Heart left ventricle (tissue), 16 donors: ENCODE measurements at places on chromosomes 11 and 22. TPM values are rescaled to one million over a fixed set of nuclear protein-coding genes. Genes with fewer than 3 reads are reported as not detected.
A peak's percentile ranks its signal among the peaks of the same experiment; 100 is the strongest.

GRCh38 chr11:93783765-93784144 is 327 bp upstream of the MED17 start:
- H3K27me3 ChIP-seq = no peaks in the 10 kb centered on the region
- peak overlapping the region; percentile 78 for H3K4me3 ChIP-seq
- H3K4me1 ChIP-seq = peaks cover 35% of the 10 kb centered on the region
- peak overlapping the region; percentile 98 for H3K27ac ChIP-seq
- no peaks in the 10 kb centered on the region for H3K36me3 ChIP-seq

DNA sequence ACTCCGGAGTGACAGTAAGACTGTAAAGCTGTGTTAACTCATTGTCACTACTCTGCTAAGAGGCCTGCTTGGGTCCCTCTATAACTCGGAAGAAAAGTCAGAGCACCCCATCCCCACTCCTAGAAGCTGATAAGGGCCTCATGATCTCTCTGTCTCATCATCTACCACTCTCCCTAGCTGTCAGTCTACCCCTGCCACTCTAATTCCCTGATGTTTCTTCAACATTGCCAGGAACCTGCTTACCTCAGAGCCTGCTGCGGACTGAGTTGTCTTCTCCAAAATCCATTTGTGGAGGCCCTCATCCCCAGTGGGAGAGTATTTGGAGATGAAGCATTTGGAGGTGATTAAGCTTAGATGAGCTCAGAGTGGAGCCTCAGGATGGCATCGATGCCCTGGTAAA is 1092.2 kb downstream of the TBC1D22A start:
- H3K4me3 ChIP-seq = no peak overlapping the region
- no peak for DNase-seq
- no peaks in the 10 kb centered on the region for H3K36me3 ChIP-seq
- H3K27me3 ChIP-seq = peaks cover 17% of the 10 kb centered on the region
- H3K4me1 ChIP-seq = no peaks in the 10 kb centered on the region

- no peak for DNase-seq
- H3K36me3 ChIP-seq = peaks cover 10% of the 10 kb centered on the region
- no peaks in the 10 kb centered on the region for H3K27me3 ChIP-seq
- peaks cover 8% of the 10 kb centered on the region for H3K4me1 ChIP-seq
- H3K27ac ChIP-seq = peak overlapping the region; percentile 72
- H3K4me3 ChIP-seq = peak overlapping the region; percentile 80
Measured at GRCh38 chr11:64810891-64811272, 531 bp upstream of the MEN1 start.

DNA sequence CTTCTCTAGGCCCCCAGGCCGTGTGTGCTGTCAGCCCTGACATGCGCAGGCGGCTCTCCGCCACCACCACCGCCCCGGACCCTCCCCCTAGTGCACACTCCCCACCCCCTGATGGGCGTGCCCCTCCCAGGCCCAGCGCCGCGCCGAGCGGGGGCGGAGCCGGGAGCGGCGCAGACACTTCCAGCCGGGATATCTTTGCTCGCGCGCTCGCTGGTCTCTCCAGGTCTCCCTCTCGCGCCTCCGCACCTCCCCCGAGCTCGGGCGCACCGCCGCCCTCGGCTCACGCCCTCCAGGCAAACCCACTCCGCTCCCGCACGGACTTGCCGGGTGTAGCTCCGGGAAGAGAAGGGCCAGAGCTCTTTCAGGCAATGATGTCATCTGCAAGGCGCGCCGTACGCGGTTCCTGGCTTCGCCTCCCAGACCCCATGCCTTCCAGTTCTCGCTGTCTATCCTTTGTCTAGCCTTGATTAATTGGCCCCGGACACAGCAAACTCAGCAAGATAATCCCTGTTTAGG is at the start of gene SCN3B:
SCN3B (minus strand) TSS at position 59 of the 516 bp plus-strand sequence. CDS start 823 bp downstream, outside the sequence.
- DNase-seq = peak; percentile 73
- peaks cover 17% of the 10 kb centered on the region for H3K4me1 ChIP-seq
- H3K27me3 ChIP-seq = peaks cover 14% of the 10 kb centered on the region
- H3K4me3 ChIP-seq = peak within 1 kb of the TSS; percentile 52
- H3K27ac ChIP-seq = peak within 1 kb of the TSS; percentile 48
- H3K36me3 ChIP-seq = no peaks in the 10 kb centered on the region

The LGR4 gene
- polyA plus RNA-seq = 7.4 TPM

DNA sequence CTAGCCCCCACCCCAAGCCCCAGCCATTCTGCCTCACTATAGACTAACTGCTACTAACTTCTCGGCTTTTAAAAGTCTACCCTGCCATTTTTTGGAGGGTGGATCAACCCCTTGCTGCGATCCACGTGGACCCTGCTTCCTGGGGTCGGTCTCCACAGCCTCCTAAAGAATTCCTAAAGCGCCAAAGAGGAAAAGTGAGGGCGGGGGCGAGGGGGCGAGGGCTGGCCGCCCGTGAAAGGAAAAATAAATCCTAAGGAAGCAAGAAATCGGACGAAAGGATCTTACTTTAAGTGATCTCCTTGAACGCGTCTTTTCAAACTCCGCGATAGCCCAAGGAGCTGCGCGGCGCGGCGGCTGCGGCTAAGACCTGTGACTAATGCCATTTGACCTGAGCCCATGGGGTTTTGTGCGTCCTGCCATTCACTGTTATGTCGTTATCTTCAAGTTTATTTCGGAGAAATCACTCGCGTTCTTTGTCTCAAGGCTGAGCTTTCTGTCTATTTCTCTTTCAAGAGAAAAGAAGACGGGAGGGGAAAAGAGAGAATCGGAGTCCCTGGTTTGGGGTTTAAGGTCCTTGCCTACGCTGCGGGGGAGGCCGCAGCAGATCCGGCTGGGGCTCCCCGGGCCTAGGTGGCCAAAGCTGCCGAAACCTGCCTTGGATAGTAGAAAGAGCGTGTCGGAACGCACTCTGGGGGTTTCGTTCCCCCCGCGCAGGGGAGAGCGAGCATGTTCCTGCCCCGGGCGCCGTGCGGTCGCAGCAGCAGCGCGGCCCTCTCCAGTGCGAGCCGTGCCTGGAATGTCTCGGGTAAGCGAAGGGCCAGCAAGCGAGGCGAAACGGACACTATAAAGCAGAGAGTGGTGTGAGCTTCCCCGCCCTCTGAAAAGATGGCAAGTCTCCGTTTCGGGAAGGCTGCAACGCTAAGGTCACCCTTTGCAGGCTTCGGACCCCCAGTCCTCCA is 2.8 kb upstream of the DBX1 start:
- no peaks in the 10 kb centered on the region for H3K36me3 ChIP-seq
- no peak for DNase-seq
- peaks cover 100% of the 10 kb centered on the region for H3K27me3 ChIP-seq
- H3K27ac ChIP-seq = no peak overlapping the region

- no peaks in the 10 kb centered on the region for H3K27me3 ChIP-seq
- no peak for DNase-seq
- H3K4me1 ChIP-seq = no peaks in the 10 kb centered on the region
- H3K27ac ChIP-seq = no peak overlapping the region
- H3K36me3 ChIP-seq = no peaks in the 10 kb centered on the region
Measured at GRCh38 chr22:26837784-26838470, 180.5 kb downstream of the MIAT start.

The BATF2 gene
- 2.0 TPM for polyA plus RNA-seq

- no peaks in the 10 kb centered on the region for H3K27me3 ChIP-seq
- H3K36me3 ChIP-seq = no peaks in the 10 kb centered on the region
- H3K4me1 ChIP-seq = peaks cover 10% of the 10 kb centered on the region
- H3K27ac ChIP-seq = peak overlapping the region; percentile 90
Measured at GRCh38 chr11:10307400-10308200, 2.7 kb downstream of the ADM start.

The CELF1 gene
- 65.2 TPM for polyA plus RNA-seq

The SLC29A2 gene
- polyA plus RNA-seq = 29.7 TPM

- no peak overlapping the region for H3K27ac ChIP-seq
- no peak overlapping the region for H3K4me3 ChIP-seq
- no peaks in the 10 kb centered on the region for H3K27me3 ChIP-seq
Measured at GRCh38 chr11:100631316-100631715, 55.8 kb upstream of the ARHGAP42 start.

The MLC1 gene
- 0.19 TPM for polyA plus RNA-seq

The TMEM225 gene
- polyA plus RNA-seq = not detected
